ENCODE measurements at places on chromosomes 7 and 10.

- DNase-seq, result no peak
Observed at GRCh38 chr10:89466599-89467035, 52.2 kb downstream of the IFIT5 start.

- no peak for DNase-seq
Observed at GRCh38 chr7:141349804-141350203, 201.4 kb upstream of the AGK start.

GRCh38 chr7:157981778-157982177 is 605.8 kb downstream of the PTPRN2 start:
- no peak for DNase-seq

DNA sequence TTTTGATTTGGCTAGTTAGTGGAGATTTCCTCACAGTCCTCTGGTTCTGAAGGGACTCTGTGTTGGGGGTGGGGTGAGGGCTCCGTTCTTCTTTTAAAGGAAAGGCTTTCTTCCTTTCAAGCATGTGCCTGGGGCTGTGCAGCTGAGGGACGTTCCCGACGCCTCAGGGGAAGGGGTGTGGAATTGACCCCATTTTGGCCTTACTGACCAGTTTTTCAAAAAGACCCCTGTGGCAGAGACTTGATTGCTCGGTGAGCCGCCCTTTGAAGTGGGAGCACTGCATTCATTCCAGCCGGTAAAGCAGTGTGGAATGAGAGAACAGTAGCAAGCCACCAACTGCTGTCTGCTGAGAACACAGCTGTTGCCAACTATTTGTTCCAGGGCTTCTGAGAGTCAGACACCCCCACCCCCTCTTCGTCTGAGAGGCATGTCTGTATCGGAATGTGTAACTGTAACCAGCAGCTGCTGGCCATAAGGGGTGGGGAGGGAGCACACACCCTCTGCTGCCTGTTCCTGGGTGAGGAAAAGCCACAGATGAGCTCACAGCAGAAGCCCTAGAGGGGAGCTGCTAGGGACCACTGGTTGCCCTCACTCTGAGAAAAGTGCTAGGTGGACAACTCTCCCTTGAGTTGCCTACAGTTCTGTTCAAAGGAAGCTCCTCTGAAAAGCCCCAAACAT is 33.2 kb downstream of the WBP1L start:
- no peak for DNase-seq

GRCh38 chr7:36217211-36217960 is 64.3 kb downstream of the EEPD1 start:
- no peak for DNase-seq

- peak; percentile 7 for DNase-seq
Observed at GRCh38 chr7:150322114-150322832, 882 bp upstream of the LRRC61 start.

- DNase-seq, result no peak
Observed at GRCh38 chr10:121091961-121092719, 241.0 kb downstream of the WDR11 start.

- DNase-seq, result no peak
Observed at GRCh38 chr10:132869621-132870020, 72.7 kb downstream of the CFAP46 start.

GRCh38 chr7:107865956-107866775 is 24.8 kb upstream of the DLD start:
- DNase-seq, result no peak

DNA sequence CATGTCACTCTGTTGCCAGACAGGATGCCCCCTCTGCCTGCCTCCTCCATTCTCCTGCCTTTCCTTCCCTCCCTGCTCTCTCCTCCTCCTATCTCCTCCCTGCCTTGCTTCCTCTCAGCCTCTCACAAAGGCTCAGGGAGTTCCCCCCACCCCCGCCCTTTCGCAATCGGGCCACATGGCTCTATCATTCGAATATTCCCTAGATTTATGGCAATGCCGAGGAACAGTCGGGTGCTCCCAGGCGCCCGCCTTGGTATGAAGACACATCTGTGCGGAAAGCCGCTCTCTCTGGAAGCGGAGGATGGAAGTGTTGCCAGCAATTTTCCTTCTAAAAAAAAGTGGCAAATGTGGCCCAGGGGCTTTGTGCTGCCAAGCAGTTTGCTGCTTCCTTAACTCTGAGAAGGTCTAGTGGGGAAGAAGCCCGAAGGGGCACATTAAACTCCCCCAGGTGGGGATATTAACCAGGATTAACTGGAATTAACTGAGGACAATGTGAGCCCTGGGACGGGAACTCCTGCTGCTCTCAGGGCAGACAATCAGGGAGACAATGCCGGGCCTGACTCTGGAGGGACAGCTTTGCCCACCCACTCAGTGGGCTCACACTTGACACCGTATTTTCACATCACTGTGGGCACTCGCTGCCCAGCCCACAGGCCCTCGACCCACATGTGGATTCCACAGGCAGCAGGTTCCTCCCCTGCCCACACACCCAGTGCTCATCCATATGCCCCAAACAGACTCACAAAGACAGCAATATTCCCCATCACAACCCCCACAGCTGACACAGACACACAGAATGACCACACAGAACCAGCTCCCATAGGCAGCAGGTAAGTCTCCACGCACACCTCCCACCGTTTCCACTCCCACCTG is 88.4 kb upstream of the SMNDC1 start:
- DNase-seq, result no peak

- no peak for DNase-seq
Observed at GRCh38 chr7:142807855-142808460, 37.2 kb downstream of the PRSS2 start.

DNA sequence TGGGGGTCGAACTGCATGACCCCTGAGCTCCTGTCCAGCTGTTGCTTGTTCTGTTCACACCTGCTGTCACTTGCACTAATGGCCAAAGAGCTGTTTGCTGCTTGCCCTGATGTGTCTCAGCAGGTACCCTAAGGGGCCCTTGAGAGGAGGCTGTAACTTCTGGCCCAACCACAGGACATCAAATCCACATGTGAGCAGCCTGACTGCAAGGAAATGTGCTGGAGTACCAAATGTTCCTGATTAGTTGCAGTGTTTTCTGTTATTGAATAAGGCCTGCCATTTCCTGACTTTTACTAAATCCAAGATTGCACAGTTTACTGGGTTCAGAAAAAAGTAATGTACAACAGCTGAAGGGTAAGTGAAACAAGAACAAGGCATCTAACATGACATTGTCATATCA is 91.7 kb upstream of the IL6 start:
- no peak for DNase-seq

GRCh38 chr10:12741360-12741804 is 260.1 kb downstream of the CCDC3 start:
- DNase-seq, result no peak

DNA sequence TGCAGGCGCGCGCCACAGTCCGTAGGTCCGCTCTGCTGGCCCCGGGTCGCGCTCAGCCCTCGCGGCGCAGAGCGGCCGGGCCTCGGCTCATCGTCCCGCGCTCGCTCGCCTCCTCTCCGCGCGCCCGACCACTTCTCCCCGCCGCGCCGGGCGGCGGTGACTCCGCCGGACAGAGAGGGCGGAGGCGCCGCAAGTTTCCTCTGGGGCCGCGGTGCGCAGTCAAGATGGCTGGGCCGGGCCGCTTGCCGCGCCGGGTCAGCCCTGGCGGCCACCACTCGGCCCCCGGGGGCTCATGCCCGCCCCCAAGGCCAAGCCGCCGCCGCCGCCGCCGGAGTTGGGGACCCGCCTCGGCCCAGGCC is 441 bp downstream of the FZD8 start:
- peak; percentile 21 for DNase-seq

- DNase-seq, result no peak
Observed at GRCh38 chr7:1242606-1243289, 10.1 kb downstream of the UNCX start.

DNA sequence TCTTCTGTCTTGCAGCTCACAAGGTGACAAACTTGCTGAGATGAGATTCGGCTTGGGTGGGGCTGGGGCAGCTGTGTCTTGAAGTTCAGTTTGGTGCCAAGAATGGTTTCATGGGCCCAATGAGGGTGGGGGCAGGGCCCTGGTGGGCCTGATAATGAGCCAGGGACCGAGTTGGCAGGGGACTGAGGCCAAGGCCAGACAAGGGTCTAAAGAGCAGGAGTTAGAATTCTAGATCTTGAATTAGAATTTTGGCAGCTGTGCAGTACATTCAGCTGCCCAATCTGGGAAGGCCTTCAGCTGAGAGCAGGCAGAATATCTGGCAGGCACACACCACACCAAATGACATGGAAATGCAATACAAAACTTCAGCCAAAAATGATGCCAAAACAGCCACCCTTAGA is 1.5 kb upstream of the JAZF1 start:
- DNase-seq, result no peak

- no peak for DNase-seq
Observed at GRCh38 chr7:54874804-54875203, 115.8 kb upstream of the SEC61G start.

DNA sequence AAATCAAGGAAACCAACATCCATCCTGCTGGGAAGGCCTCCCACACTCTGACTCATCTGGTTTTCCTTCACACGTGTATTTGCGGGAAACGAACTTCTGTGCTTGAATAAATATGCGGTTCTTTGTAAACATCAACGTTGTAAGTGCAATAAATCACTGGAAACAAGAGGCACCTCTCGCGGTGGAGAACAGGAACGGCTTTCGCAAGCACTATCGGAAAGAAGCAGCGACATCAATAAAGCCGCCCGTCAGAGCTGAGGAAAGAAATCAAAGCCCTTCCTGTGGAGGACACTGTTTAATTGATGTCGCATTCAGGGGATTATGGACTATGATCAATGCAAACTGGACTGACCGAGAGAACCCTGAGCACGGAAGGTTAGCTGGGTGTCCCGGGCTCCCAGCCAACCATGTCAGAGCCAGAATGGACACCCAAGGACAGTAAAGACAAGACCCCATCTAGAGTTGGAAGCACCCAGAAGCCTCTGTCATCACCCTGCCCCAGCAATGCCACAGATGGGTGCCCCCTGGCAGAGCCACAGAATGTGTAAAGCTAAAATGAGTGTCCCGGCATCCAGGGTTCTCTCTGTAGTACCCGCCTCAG is 37.6 kb downstream of the OAT start:
- DNase-seq, result no peak
